ENCODE measurements at places on chromosomes 13 and 19.

DNA sequence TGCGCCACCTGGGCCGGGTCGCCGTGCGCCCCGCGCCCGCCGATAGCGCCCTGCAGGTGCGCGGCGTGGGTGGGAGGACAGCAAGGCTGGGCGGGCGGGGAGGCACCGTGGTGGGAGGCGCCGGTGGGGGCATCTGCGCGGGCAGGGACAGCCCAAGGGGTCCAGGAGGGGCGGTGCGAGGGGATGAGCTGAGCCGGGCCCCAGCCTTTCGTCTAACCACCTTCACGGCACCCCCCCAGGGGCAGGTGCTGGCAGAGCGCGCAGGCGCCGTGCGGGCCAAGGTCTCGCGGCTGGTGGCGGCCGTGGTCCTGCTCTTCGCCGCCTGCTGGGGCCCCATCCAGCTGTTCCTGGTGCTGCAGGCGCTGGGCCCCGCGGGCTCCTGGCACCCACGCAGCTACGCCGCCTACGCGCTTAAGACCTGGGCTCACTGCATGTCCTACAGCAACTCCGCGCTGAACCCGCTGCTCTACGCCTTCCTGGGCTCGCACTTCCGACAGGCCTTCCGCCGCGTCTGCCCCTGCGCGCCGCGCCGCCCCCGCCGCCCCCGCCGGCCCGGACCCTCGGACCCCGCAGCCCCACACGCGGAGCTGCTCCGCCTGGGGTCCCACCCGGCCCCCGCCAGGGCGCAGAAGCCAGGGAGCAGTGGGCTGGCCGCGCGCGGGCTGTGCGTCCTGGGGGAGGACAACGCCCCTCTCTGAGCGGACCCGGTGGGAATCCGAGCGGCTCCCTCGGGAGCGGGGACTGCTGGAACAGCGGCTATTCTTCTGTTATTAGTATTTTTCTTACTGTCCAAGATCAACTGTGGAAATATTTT, 3.1 kb downstream of the KISS1R start:
- DNase-seq = peak; percentile 62

GRCh38 chr13:57996717-57997116, 365.2 kb downstream of the PCDH17 start:
- DNase-seq = no peak

DNA sequence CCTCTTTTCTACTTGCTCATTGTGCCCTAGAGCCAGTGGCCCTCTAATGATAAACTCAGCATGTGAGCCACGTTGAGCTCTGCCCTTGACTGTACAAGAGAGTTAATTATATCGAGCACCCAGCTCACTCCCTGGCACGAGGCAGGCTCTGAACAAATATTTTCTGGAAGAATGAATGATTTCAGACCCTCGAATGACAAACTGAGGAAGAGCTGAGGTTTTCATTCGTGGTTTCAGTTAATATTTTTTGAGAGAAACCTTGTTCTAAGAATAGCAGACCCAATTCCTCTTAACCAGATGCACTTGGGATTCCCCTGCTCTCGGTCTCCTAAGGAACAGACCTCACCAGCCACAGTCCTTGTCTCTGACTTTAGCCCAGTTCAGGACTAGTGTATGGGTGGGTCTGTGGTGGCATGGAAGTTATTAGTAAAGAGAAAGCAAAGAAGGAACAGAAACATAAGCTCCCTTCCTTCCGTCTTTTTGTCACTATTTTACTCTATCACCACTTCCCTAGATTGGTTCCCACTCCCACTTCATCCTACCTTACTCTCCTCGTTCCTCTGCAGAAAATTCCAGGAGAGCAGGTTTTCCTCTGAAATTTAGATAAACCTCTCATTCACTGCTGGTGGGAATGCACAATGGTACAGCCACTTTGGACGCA, 22.1 kb upstream of the WDFY2 start:
- no peak for DNase-seq

DNA sequence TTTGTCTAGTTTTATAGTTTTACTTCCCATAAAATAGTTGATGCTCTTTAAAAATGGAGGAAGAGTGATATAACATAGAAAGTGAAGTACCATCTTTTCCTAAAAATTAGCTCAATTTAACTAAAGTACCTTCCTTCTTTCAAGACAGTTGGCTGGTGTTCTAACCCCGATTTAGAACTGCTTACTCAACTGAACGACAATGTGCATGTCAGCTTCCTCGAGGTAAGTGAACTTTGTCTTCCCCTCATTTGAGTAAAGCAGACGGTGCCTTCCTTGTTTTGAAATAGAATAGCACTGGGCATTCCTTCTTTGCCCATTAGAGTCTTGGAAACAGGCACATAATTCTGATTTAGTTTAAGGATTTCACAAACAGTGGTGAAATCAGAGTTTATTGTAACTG, 1519.2 kb downstream of the EFNB2 start:
- DNase-seq = no peak

DNA sequence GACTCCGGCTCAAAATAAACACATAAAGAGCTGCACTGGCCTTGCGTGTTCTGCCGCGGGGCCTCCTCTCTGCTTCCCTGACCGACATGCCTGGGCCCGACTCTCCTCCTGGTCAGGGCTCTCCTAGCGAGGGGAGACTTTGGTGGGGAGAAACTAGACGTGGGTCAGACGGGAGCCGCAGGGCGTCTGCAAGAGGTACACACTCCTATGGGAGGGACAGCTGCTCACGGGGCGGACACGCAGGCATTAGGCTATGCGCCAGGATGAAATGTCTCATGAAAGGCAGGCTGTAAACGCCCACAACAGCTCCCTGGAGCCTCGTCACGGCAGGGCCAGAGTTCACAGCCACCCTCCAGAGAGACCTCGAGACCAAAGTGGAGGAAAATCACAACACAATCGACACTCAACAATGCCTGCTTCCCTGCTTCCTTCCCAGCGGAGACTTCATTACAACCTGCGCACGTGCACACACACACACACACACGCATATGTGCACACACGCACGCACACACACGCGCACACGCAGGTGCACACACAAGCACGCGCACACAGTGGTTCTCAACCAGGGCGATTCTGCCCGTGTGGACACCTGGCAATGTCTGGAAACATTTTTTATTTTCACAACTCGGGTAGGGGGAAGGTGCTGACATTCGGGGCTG, 5.8 kb downstream of the SLC39A3 start:
- no peak for DNase-seq

DNA sequence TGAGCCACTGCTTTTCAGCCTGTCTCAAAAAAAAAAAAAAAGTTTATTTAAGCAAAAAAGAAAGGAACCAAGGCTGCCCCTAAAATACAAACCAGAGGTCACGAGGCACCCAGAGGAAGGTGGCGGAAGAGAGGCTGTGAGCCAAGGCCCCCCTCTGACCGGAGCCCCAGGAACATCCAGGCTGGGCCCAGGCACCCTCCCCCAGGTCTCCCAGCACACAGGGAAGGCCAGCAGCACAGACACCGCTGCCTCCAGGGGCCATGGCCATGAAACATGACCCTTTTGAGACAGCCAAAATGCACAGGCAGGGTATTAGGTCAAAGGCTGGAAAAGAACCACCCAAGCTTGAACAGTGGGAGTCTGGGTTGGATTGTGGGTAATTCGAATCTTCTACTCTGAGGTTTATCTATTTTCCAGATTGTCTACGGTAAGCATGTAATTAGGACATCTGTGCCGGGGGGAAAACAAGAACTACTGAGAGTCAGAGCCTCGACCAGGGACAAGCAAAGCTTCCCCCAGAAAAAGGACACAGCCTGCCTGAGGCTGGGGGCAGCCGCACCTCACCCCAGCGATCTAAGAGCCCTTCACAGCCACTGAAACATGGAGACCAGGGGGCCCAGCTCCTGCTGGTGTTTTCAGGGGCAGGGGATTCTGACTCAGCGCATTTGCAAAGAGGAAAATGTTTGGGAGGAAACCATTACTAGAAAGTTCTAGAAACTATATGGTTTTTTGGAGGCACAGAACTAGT, 8.4 kb downstream of the PEX11G start:
- peak; percentile 16 for DNase-seq

- peak; percentile 71 for DNase-seq
These were observed 8.0 kb downstream of the SPHK2 start for GRCh38 chr19:48627201-48627864.

DNA sequence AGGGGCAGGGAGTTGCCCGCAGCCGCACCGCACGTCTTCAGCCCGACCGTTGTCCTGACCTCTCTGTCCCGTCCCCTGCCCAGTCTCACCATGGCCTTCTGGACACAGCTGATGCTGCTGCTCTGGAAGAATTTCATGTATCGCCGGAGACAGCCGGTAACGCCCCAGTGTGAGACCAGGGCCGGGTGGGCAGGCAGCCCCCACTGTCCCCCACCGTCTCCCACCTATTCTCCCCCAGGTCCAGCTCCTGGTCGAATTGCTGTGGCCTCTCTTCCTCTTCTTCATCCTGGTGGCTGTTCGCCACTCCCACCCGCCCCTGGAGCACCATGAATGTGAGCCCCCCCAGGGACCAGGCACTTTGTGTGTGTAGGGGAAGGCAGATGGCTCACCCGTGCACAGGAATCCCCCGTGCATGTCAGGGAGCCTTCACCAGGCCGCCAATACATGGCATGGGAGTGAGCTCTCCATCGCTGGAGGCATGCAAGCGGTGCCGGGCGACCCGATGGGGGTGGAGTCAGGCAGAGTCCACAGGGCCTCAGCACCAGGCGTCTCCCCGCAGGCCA, 1.4 kb downstream of the ABCA7 start:
- DNase-seq = no peak

- DNase-seq = no peak
These were observed 10.6 kb upstream of the PNMA8A start for GRCh38 chr19:46481947-46482346.

- no peak for DNase-seq
These were observed 57.8 kb upstream of the ITM2B start for GRCh38 chr13:48175185-48175584.

DNA sequence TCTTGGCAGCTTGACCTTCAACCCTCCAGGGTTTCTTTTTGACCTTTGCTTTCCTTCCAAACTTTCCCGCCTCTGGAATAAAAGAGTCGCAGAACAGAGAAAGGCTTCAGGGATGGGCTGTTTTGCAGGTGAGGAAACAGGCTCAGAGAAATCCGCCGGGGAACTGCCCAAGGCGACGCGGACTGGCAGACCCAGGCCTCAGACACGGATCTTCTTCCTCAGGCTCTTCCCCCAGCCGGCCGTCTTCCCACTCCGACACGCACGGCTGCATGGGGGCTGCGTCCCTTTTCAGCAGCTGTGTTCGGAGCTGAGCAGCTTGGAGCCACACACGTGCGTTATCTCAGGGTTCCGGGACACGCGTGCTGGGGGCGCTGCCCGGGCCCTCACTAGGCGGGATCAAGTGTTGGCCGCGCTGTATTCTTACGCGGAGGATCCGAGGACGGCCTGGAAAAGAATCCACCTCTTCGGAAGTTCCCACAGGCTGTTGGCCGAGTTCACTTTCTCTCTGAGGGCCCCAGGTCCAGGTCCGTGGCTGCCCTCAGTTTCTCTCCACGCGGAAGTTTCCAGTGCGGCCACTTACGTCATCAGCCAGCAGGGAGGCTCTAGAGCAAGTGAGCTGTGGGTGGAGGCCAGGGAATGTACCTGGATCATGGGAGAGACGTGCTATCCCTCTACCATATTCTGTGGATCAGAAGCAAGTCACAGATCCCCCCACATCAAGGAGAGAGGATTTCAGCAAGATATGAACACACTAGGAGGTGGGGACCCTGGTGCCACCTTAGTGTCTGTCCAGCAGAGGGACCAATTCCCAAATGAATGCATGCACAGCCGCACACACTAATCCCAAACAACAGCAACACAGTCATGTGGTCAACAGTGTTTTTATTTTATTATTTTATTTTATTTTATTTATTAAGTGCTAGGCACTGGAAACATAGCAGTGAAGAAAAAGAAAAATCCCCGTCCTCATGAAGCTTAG, 100.4 kb downstream of the ING1 start:
- DNase-seq = no peak

- no peak for DNase-seq
These were observed 81.1 kb downstream of the STK24 start for GRCh38 chr13:98495627-98496478.

DNA sequence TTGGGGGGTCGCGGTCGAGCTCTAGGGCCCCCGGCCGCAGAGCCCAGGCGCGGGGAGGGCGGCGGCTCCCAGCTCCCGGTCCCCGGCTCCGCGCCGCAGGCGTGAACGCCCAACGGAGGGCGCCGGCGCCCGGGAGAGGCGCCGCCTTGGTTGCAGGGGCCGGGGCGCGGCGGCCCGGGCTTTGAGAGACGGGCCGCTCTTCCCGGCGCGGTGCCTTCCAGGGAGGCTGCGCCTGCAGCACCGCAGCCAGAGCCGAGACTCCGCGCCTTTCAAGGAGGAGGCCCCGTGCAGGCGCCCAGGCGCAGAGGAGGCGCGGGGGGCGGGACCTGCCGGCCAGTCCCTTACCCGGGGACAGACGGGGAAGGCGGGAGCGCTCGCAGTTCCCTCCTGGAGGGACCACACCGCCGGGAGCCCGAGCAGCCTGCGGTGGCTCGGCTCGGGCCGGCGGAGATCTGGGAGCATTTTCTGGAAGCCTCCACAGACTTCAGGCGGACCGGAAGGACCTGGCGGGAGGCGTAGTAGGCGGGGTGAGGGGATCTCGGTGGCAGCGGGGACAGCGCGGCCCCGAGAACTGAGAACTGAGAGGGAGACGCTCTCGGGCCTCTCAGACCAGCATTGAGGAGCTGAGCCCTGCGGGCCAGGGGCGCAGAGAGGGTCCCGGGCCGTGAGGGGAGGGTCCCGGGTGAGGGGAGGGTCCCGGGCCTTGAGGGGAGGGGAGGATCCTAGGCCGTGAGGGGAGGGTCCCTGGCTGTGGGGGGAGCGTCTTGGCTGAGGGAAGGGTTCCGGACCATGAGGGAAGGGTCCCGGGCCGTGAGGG, 25.5 kb upstream of the MCF2L start:
- peak; percentile 70 for DNase-seq

- peak; percentile 31 for DNase-seq
These were observed 29.4 kb upstream of the NDFIP2 start for GRCh38 chr13:79451500-79451962.

DNA sequence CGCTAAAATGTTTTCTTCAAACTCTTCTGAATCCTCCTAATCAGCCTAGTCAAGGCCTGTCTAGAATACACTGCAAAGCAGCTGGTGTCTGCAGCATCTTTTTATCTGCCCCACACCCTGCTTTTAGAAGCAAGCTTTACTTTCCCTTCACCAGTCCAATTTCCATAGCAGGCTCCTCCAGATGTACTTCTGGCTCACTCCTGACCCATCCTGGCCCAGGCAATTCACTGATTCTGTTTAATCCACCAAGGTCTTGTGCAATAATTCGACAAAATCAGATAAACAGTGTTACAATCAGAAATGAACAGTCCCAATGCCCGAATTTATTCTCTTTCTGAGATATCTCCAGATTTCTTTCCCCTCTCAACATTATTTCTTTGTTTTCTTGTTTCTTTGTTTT, 415.2 kb upstream of the SGCG start:
- no peak for DNase-seq

DNA sequence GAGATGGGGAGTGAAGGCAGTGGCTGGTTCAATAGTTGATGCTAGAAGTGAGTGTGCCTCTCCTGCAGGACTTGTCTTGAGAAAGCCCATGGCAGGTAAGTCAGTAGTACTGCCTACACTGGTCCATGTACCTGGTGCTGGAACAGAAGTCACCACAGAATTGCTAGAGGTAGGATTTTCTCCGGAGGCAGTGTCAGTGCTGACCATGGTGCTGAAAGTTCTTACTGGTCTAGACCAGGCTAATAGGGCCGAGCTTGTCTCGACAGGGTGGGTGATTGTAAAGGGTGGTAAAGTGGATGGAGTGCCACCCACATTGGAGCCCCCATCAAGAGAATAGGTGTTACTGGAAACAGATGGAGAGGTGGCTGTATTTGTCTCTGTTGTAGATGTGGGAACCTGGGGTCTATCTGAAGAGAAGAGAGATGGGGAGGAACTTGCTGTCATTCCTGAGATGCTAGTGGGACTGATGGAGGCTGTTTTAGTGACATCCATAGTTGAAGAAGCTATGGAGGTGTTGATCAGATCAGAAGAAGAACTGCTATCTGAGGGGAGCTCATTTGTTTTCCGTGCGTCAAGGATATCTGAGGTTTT, 36.6 kb downstream of the MUC16 start:
- peak; percentile 7 for DNase-seq

Measured in mucosa of descending colon (tissue), 3 donors.